ENCODE measurements at places on chromosomes 7 and 10.

DNA sequence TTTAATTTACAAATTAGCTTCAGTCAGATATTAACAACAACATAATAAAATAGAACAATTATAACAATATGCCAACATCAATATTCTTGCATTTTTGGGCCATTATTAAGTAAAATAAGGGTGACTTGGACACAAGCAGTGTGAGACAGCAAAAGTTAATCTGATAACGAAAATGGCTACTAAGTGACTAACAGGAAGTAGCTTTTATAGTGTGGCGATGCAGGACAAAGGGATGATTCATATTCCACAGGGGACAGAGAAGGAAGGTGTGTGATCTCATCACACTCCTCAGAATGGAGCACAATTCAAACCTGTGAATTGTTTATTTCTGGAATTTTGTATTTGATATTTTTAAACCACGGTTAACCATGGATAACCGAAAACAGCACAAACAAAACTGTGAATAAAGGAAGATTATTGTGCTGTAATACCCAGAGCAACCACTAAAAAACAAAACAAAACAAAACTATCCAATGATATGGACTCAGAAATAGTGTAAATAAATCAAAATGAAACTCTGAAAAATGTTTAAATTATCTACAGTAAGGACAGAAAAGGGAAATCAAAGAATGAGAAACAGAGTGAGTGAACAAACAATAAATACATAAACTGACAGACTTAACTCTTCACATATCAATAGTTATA, 66.9 kb upstream of the TFEC start:
- peak; percentile 31 for DNase-seq

DNA sequence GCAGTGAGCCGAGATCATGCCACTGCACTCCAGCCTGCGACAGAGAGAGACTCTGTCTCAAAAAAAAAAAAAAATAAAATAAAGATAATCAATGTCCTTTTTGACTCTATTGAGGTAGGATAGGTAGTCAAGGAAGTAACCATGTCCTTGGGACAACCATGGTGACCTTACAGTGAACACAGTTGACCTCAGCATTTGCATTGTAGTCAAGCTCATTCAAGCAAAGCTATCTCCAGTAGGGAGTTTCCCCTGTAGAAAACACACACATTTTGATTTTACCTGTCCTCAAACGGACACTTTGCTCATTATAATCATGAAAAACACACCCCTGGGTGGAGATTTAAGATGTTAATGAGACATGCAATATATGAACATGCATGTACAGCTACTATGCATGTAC, 171.7 kb downstream of the KIF20B start:
- DNase-seq: no peak

DNA sequence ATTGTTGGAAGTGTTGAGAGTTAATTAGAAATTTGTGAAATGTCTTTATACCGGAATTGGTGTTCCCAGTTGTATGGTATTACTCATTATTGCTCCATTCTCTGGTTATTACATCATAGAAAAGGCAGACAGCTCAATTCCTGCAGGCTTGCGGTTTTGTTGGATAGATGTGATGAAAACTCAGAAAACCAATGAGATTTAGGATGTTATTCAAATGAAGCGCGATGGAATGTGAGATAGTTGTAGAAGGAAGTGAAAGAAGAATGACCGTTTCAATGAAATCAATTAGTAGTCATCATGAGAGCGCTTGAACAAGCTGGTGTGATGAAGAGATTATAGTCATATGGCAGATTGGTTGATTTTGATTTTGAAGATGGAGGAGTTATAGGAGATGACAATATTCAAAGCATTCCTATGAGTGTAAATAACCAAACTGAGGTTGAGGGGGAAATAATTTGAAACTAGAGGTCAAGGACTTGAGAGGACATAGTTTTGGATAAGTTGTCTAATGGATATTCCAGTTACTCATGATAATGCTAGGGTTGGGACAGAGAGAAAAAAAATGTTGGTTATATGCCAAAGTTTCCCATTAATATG, 991.5 kb downstream of the NRG3 start:
- no peak for DNase-seq

DNA sequence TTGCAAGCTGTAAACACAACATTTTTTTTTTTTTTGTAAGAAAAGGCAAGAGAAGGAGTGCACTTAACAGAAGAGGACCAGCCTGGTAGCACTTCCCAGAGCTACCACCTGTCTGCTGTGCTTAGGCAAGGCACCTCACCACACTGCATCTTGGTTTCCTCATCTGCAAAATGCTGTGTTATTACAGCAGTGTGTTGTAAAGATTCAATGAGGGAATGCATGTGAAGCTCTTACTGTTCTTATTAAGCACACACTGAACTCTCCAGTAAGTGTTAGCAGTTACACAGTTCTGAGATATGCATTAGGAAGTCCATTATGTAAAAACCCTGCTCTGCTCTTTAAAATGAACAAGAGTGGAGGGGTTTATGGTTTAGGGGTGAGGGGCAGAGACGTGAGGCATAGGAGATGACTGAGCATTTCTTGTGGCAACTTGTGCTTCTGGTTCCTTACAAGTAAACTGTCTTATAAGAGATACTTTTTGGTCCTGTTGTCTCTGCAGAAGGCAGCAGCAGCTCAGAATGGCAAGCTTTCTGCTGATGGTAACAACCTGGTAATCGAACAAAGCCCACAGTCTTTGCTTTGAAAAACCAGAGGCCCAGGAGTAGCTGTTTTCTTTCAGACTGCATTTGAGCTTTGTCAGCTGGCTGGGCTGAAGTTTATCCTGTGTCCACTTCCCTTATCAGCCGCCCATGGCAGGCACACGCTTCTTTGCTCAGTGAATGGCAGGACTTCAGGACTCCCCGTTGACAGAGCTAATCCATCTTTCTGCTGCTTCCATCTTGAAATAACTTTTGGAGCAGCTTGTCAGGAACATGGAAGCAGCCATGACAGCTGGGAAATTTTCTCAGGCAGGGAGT, 98.8 kb upstream of the BMPER start:
- DNase-seq: no peak

- DNase-seq: no peak
These were observed 204.2 kb upstream of the HABP2 start for GRCh38 chr10:113348694-113349093.

DNA sequence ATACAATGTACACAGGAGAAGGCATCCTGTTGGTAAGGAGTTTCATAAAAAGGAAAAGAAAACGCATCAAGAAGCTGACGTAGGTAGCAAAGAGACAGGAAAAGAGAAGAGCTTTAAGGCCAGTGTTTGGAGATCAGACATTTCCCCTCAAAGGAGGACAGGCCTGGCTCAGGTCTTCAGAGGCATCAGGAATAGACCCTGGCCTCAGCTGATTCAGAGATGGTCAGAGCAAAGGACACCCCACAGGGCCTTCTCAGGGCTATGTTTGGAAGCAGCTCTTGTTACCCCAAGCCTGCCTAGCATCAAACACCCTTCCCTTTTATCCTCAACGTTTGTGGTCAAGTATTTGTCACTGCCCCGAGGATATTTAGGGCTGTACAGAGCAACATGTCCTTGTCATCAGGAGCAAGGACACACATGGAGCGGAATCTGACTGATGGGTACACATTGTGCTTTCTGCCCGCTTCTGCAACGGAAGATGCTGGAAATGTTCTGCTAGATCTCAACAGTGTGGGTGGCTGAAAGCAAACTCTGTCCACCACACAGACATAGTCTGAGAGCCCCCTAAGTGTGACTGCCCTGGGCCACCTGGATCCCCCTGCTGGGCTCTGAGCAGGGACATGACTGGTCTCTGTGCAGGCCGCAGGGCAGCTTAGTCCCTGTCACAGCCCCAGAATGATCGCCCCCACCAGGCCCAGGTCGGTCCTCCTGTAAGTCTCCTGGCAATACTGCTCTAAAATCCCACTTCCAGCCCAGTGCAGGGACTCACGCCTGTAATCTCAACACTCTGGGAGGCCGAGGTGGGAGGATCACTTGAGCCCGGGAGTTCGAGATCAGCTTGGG, 1.0 kb upstream of the ZDHHC4 start:
- no peak for DNase-seq

GRCh38 chr7:134153493-134154136, 26.5 kb downstream of the LRGUK start:
- no peak for DNase-seq

GRCh38 chr10:111127081-111127848, 50.4 kb downstream of the ADRA2A start:
- DNase-seq: no peak

GRCh38 chr10:90738885-90739284, 119.0 kb downstream of the HTR7 start:
- DNase-seq: no peak

GRCh38 chr10:52526251-52526823, 212.3 kb downstream of the DKK1 start:
- DNase-seq: no peak

- DNase-seq: no peak
These were observed 128.7 kb upstream of the HABP2 start for GRCh38 chr10:113423981-113424721.

DNA sequence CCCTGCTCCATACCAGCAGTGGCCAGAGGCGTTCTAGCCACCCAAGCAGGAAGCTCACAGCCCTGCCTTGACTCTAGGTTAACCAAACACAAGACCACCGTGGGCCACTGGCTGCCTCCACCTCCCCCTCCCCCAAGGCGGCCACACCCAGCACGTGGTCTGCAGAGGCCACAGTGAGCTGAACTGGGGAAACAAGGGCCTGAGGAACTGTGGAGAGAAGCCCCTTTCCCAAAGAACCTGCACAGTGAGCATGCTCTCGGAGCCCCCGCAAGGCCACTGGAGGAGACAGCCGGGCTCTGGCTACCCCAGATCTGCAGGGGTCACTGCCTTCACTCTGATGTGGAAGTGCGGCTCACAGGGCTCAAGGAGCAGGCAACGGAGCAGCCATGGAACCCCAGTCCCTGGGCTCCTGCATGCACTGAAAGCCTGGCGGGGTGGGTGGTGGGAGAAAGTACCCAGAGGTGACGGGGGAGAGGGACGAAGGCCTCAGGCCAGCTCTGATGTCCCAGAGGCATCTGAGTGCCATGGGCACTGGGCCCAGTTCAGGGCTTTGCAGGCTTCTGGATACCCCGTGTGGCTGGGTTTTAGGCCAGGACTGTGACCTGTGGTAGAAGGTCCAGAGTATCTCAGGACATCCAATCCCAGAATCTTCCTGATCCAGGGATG, 189.2 kb downstream of the EBF3 start:
- no peak for DNase-seq

- DNase-seq: no peak
These were observed 396.1 kb downstream of the ZNF33B start for GRCh38 chr10:42242135-42242805.

GRCh38 chr10:98569853-98570252, 123.1 kb upstream of the HPS1 start:
- DNase-seq: no peak

DNA sequence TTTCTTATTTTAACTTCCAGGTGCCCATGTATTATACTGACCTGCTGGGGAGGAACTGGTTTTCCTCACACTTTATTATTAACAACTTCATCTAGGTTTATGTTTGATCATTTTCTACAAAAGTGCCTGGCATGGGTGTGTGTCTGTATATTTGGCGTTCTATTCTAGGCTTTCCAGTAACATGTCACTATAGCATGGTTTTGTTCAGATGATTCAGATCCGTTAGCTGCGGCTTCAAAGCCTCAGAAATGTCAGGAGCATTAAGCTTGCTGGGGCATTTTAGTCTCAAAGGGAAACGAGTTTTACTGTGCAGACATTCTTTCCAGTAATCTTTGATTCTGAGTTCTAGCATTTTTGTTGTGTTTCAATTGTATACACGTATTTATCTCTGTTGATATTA, 2.3 kb downstream of the INPP5A start:
- no peak for DNase-seq

GRCh38 chr10:79127151-79127961, 58.6 kb downstream of the ZMIZ1 start:
- peak; percentile 99 for DNase-seq

DNA sequence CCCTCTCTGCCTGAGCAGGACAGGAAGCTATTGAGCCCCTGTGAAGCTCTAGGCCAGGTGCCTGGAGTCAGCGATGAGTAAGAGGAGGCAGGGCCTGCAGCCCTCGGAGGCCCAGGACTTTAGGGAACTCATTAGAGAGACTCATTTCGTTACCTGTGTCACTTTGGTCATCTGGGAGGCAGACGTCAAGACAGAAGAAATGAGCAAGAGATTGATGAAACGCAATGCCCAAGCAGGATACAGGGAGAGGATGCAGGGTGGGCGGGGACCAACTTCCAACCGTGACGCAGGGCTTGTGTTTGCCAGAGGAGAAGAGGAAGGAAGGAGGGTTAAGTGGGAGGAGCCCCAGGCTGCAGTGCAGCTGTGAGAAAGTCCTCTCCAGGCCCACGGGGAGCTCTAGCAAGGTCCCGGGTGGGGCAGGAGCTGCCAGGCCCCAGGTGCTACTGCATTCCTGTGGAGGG, 26.4 kb upstream of the GNA12 start:
- DNase-seq: peak; percentile 73

DNA sequence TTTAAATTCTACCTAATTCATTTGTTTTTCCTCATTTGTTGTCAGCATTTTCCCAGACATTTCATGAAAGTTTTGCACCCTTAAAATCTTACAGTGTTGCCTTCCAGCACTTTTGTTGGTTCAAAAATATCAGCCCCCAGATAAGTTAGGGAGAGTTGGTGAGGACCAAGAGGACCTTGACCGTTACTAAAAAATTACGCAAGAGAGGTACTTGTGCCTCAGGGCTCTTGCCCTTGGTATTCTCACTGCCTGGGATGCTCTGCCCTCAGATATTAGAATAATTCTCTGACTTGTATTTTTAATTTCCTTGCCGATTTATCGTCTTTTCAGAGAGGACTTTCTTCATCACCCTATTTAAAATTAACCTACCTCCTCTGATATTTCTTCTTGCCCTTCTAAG, 3.5 kb upstream of the AKR1B15 start:
- no peak for DNase-seq

- DNase-seq: peak; percentile 43
These were observed 1.1 kb upstream of the SFXN4 start for GRCh38 chr10:119166564-119166963.
